ENCODE measurements at places on chromosomes 5 and 9. TPM values are rescaled to one million over a fixed set of nuclear protein-coding genes. Genes with fewer than 3 reads are reported as not detected.

GRCh38 chr5:122434205-122434970 lies 122.4 kb downstream of the SNCAIP start:
- H3K27me3 ChIP-seq: peaks cover 12% of the 10 kb centered on the region
- H3K4me1 ChIP-seq: no peaks in the 10 kb centered on the region
- no peaks in the 10 kb centered on the region for H3K36me3 ChIP-seq
- DNase-seq: no peak

DNA sequence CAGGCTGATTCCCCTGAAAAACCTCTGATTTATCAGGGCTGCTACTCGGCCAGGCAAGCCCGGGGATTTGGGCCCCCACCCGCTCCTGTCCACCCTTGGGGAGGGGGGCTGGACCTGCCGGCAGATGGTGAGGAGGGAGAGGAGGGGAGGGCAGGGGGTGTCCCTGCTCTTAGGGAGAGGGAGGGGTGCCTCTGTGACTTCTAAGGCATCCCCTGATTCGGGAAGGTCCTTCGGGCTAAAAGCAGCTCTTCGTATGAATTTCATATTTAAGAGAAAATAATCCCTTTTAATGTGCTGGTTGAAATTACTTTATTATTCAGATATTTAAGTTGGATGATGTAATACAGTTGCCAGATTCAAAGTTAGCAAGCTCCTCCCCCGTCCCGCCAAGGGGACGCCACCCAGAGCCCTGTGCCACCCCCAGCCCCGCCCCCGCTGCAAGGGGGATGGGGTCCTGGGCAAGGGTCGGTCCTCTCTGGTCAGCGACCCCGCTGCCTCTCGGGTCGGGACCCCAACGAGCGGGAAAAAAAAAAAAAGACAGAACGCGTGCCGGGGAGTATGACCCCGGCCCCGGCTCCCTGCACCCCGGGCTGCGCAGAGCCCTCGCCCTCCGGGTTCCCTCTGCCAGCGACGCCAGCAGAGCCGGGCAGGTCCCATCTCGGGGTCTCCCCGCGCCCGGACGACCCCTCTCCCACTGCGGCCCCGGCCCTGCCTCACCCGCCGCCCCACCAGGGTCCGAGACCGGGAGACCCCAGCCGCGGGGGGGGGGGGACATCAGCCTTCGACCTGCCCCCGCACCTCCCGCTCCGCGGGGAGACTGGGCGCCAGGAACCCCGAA lies 12.4 kb downstream of the LHX3 start:
- no peak overlapping the region for H3K4me3 ChIP-seq
- H3K4me1 ChIP-seq: peaks cover 13% of the 10 kb centered on the region
- peaks cover 38% of the 10 kb centered on the region for H3K27me3 ChIP-seq
- no peak overlapping the region for H3K27ac ChIP-seq
- H3K36me3 ChIP-seq: no peaks in the 10 kb centered on the region

- no peaks in the 10 kb centered on the region for H3K36me3 ChIP-seq
- H3K4me1 ChIP-seq: no peaks in the 10 kb centered on the region
- DNase-seq: no peak
These were observed 157.3 kb downstream of the DAB2IP start for GRCh38 chr9:121808781-121809180.

DNA sequence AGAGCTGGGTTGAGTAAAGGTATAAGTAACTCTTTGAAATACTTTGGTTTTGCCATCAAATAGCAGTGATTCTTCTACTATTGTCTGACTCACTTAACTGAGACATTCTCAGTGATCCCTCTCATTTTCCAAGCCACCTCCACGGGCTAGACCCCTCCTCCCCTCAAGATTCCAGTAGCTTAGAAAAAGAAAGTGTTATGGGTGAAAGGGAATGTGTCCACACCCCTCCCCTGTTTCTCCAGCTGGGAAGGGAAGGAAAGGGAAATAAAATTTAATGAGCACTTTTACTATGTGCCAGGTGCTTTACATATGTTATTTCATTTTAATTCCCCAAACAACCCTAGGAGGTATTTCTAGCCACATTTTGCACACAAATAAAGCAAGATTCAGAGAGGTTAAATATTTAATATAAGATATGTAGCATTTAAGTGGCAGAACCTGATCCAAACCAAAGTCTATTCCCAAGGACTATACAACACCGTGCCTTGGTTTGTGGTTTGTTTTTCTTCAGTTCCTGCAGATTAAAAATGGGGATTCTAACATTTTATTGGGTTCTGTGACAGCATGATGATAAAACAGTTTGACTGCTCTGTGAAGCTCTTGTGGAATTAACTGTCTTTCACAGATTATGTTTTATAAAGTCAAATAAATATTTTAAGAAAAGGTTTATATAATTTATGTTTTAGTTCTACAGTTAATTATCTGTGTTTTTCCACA lies 135.9 kb downstream of the ZSWIM6 start:
- no peaks in the 10 kb centered on the region for H3K36me3 ChIP-seq
- no peaks in the 10 kb centered on the region for H3K27me3 ChIP-seq
- peaks cover 6% of the 10 kb centered on the region for H3K4me1 ChIP-seq
- DNase-seq: peak; percentile 13

- H3K4me3 ChIP-seq: peak overlapping the region; percentile 48
- H3K4me1 ChIP-seq: peaks cover 45% of the 10 kb centered on the region
- no peak for DNase-seq
These were observed 63.2 kb downstream of the NFIB start for GRCh38 chr9:14250794-14251153.

GRCh38 chr9:129370770-129371169 lies 192.7 kb upstream of the IER5L start:
- H3K27me3 ChIP-seq: no peaks in the 10 kb centered on the region
- no peak overlapping the region for H3K4me3 ChIP-seq
- no peak for DNase-seq
- no peaks in the 10 kb centered on the region for H3K4me1 ChIP-seq

- peak overlapping the region; percentile 99 for H3K4me3 ChIP-seq
- peak overlapping the region; percentile 74 for H3K27ac ChIP-seq
- H3K27me3 ChIP-seq: no peaks in the 10 kb centered on the region
- H3K36me3 ChIP-seq: peaks cover 12% of the 10 kb centered on the region
These were observed 1.1 kb downstream of the LURAP1L start for GRCh38 chr9:12775679-12776512.

DNA sequence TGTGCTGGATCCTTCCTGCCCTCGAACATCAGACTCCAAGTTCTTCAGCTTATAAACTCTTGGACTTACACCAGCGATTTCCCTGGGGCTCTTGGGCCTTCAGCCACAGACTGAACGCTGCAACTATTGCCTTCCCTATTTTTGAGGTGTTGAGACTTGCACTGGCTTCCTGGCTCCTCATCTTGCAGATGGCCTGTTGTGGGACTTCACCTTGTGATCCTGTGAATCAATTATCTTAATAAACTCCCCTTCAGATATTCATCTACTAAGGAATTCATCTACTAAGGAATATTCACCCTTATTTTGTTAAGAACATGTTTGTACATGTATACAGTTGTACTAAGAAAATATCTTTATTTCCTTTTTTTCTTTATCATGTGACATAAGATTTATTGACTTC lies 1079.7 kb downstream of the CDH12 start:
- peaks cover 21% of the 10 kb centered on the region for H3K4me1 ChIP-seq
- H3K27me3 ChIP-seq: no peaks in the 10 kb centered on the region
- H3K36me3 ChIP-seq: no peaks in the 10 kb centered on the region
- peak; percentile 0 for DNase-seq
- no peak overlapping the region for H3K4me3 ChIP-seq
- peak overlapping the region; percentile 50 for H3K27ac ChIP-seq

WDR31 gene
- total RNA-seq: 2.9 TPM

HARS1 gene
- 131 TPM for total RNA-seq

RLN2 gene
- not detected for total RNA-seq

PCDHGA8 gene
- 0.56 TPM for total RNA-seq

Measured in MCF 10A (cell line).